ENCODE measurements at places on chromosomes 4 and X.

- no peak for DNase-seq
Measured at GRCh38 chrX:108245462-108245861, 153.9 kb downstream of the ATG4A start.

- DNase-seq: no peak
Measured at GRCh38 chr4:4182835-4183568, 43.7 kb downstream of the OTOP1 start.

- DNase-seq: no peak
Measured at GRCh38 chr4:113979905-113980615, 613 bp upstream of the ARSJ start.

- no peak for DNase-seq
Measured at GRCh38 chrX:137749246-137749645, 183.3 kb downstream of the ZIC3 start.

DNA sequence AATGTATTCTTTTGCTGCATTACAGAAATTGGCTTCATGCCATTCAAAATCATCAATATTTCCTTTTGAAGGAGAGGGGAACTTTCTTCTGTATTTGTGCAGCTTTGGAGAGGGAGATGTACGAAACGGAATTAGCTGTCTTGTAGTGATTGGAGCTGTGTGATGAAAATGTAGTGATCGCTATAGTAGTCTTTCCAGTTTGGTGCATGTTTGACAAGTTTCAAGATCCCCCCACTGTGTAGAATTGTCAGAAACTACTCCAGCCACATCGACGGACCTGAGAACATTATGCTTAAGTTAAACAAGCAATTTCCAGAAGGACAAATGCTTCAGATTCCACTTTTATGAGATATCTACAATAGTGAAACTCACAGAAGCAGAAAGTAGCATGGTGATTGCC lies 21.6 kb upstream of the MAGEA1 start:
- no peak for DNase-seq

GRCh38 chr4:2941138-2942036 lies 21.8 kb downstream of the NOP14 start:
- no peak for DNase-seq

GRCh38 chr4:98444371-98444770 lies 183.2 kb downstream of the RAP1GDS1 start:
- no peak for DNase-seq

GRCh38 chr4:87188932-87189331 lies 31.5 kb downstream of the KLHL8 start:
- no peak for DNase-seq

DNA sequence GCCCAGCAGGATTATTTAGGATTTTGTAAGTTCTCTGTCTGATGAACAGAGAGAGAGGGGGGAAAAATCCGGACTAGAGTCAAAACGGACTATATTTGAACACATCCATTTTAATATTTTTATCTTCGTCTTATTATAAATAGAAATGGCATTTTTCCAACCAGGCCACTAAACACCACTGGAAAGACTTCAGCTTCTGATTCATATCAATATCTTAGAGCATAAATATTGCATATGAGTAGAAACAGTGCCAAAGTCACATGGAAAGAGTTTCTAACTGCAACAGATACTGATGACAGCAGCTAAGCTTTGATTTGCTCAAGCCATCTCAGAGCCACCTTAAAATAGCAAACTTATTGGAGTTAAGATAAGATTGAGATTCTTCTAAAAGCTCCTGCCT lies 456 bp downstream of the PPARGC1A start:
- no peak for DNase-seq

GRCh38 chr4:90254357-90254756 lies 127.2 kb downstream of the CCSER1 start:
- DNase-seq: no peak

DNA sequence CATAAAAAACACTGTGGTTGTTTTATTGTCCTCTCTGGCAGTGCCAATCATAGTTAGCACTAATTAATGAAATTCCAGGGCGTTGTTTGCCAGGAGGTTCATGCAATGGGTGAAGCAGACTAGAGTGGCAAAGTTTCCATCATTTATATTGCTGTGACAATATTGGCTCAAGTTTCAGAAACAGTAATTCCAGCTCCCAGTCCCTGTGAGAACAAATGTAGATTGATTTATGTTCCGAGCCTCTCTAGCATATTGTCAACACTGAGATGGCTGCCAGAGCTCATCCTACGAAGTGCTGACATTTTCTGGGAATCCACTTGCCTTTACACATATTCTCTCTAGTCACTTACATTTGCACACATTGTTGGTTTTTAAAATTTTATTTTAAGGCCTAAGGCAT lies 440.0 kb upstream of the IGFBP7 start:
- DNase-seq: no peak

GRCh38 chr4:26073886-26074560 lies 160.0 kb downstream of the SMIM20 start:
- no peak for DNase-seq

DNA sequence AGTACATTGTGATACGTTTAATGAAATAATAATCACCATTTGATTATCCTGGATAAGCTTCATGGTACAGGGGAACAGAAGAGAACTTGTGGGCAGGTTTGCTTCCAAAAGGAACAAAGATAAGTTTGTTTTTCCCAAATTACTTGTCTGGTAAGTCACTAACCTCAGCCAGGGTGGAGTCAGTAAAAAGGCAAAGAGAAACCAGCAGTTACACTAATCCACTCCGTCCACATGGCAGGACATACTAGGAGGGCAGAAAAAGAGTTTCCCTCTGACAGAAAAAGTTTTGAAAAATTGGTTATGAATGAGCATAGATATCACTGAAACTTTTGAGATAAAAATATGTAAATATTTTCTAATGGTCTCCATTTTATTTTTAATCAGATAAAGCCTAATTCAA lies 285.9 kb downstream of the IL15 start:
- DNase-seq: no peak

GRCh38 chr4:57094832-57095223 lies 15.4 kb downstream of the IGFBP7 start:
- DNase-seq: no peak

DNA sequence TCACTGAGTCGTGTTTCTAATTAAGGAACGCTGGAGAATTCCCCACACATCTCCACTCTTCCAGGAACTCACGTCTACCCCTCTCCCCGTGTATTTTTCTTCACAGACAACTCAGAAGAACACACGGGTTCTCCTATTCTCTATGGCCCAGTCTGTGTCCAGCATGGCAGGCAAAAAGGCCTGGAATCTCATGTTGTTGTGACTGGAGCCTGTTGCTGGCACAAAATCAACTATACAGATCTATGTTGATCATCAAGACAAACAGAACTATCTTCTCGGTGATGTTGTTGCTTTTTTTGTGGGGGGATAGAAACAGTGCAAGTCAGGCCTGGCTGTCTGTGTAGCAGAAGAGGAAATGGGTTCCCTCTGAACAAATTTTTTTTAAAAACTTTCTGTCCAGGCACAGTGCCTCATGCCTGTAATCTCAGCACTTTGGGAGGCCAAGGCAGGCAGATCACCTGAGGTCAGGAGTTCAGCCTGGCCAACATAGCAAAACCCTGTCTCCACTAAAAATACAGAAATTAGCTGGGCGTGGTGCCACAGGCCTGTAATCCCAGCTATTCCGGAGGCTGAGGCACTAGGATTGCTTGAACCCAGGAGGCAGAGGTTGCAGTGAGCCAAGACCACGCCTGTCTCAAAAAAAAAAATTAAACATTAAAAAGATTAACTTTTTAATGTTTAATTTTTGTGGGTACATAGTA lies 50.5 kb upstream of the CBR4 start:
- no peak for DNase-seq

DNA sequence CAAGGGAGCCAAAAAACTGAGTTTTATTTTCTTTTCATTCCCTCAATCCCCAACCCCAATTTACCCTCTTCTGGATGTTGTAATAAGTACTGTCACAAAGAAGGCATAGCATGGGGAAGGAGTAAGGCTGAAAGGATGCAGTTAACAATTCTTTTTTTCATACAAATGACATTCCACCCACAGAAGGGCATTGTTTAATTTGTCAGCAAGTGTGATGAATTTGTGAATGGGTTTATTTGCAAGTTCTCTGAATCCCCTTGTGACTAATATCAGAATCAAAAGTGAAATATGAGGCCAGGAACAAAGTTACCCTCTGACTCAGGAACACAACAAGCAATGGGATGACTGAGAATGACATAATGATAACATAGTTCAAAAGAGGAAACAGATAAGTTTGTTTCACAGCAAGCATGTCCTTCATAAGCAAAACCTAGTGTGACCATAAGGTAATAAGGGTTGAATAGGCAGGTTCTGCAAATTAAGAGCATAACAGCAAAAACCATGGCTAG lies 2.1 kb downstream of the GEMIN8 start:
- DNase-seq: no peak

GRCh38 chr4:82241534-82241933 lies 132.3 kb downstream of the HNRNPD start:
- DNase-seq: no peak

DNA sequence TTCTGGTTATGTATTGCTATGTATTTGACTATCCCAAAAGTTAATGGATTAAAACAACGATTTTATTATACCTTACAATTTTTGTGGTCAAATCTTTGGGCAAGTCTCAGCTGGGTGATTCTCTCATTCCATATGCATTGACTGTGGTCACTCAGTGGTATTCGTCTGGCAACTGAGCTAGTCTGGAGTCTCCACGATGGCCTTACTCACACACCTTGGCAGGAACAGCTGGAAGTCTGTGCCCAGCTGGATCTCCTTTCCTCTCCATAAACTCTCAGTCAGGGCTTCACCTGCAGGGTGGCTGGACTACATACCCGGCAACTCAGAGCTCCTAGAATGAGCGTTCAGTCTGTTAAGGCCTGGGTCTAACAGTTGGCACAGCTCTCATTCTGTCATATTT lies 141.1 kb upstream of the WDFY3 start:
- DNase-seq: no peak

- no peak for DNase-seq
Measured at GRCh38 chr4:15577508-15577907, 77.6 kb downstream of the FBXL5 start.

- no peak for DNase-seq
Measured at GRCh38 chr4:73731968-73732610, 8.3 kb upstream of the CXCL8 start.

DNA sequence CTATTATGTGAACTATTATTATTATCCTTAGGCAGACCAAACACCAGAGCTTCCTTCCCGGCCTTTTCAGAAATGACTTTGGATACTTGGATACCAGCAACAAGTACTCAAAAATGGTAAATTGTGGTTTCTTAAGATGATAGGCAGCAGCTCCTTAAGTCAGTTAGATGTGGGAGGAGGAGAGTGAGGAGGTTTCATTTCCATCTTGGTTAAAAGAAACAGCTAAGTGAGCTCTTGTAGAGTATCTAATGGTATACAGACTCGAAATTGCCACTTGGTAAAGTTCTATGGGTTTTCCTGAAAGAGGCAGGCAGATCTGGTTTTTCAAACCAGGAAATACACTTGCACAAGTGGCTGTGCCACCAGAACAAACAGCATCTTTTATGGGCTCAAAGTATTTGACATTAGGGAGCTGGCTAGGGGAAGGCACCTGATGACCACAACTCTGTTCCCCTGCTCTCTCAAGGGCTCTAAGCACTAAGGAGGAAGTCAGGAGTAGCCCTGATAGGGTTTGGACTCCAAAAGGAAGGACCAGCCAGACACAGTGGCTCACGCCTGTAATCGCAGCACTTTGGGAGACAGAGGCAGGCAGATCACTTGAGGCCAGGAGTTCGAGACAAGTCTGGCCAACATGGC lies 130.9 kb downstream of the TMEM164 start:
- DNase-seq: no peak

DNA sequence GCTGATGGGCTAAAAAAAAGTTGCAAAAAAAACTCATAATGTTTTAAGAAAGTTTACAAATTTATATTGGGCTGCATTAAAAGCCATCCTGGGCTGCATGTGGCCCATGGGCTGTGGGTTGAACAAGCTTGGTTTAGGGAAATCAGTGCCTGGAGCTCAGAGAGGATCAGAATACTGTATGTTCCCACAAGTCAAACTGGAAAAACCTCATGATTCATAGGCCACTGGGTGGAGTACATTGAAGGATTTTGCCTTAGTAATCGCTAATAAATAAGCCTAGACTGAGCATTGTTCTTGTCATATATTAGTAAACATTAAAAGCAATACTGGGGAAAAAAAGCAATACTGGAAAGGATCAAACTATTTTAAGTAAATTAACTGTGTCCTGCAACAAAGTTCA lies 246.3 kb upstream of the TAPT1 start:
- DNase-seq: no peak

- DNase-seq: no peak
Measured at GRCh38 chr4:127985989-127986388, 20.8 kb downstream of the ABHD18 start.

- no peak for DNase-seq
Measured at GRCh38 chr4:7546152-7546808, 111.5 kb upstream of the PSAPL1 start.

DNA sequence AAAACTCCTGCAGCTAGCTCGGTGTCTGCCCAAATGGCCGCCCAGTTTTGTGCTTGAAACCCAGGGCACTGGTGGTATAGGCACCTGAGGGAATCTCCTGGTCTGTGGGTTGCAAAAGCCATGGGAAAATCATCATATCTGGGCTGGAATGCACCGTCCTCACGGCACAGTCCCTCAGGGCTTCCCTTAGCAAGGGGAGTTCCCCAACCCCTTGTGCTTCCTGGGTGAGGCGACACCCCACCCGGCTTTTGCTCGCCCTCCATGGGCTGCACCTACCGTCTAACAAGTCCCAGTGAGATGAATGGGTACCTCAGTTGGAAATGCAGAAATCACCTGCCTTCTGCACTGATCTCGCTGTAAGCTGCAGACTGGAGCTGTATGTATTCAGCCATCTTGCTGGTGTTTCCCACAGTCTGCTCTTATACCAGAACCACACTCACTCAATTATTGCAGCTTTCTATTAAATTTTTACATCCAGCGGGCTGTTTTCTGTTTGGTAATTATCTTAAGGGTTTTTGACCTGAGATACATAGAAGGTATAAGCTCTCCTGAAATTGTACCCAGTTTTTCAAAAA lies 36.7 kb upstream of the NPNT start:
- DNase-seq: no peak

Data from activated CD4-positive, CD25-positive, alpha-beta regulatory T cell (primary cell).